ENCODE measurements at places on chromosomes 5 and 9. TPM values are rescaled to one million over a fixed set of nuclear protein-coding genes. Genes with fewer than 3 reads are reported as not detected.

DNA sequence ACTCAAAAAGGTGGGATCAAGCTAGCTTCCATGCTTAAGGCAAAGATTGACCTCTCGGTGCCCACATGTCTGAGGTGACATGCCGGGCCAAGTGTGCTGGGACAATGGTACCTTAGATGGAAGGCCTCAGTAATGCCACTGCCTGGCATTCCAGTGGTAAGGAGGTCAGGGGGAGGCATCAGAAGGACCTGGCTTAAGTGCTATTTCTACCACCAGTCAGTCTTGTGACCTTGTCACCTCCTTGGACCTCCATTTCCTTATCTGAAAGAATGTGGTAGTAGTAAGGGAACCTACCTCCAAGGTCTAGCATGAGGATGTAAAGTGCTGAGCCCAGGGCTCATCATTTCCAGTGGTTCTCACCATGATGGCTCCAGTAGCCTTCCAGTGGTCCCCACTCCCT is 8.9 kb downstream of the C5orf52 start:
- DNase-seq: no peak
- H3K36me3 ChIP-seq: no peaks in the 10 kb centered on the region
- no peak overlapping the region for H3K4me3 ChIP-seq
- no peaks in the 10 kb centered on the region for H3K4me1 ChIP-seq
- no peak overlapping the region for H3K27ac ChIP-seq
- no peaks in the 10 kb centered on the region for H3K27me3 ChIP-seq

- no peaks in the 10 kb centered on the region for H3K27me3 ChIP-seq
- no peaks in the 10 kb centered on the region for H3K4me1 ChIP-seq
- H3K27ac ChIP-seq: no peak overlapping the region
- no peaks in the 10 kb centered on the region for H3K36me3 ChIP-seq
- no peak overlapping the region for H3K4me3 ChIP-seq
These were observed 26.8 kb upstream of the ELOVL7 start for GRCh38 chr5:60870857-60871256.

DNA sequence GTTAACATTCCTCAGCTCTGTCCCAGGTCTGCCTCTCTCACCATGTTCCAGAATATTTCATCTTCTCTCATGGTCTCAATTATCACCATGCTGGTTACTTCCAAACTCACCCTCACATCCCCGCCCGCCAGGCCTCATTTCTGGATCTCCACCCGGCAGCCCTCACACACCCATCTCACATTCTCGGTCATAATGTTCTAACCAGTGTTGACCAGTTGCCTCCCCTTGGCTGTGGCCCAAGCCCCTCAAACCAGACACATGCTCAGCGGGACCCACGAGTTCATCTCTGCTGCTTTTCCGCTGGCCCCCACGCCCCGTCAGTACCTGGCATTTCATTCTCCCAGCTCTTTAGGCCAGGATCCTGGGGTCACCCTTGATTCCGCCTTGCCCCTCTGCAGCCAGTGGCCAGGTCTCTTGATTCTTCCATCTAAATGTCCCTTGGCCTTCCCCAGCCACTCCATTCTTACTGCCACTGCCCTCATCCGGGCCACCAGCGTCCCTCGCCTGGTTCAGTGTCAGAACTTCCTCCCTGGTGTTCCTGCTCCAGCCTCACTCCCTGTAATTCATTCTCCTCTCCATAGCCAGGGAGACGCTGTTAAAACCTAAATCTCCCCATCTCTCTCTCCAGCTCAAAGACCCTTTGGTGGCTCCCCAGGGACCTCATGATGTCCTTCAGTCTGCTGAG is 141.7 kb downstream of the MVB12B start:
- H3K36me3 ChIP-seq: no peaks in the 10 kb centered on the region
- DNase-seq: no peak
- no peaks in the 10 kb centered on the region for H3K27me3 ChIP-seq
- no peak overlapping the region for H3K4me3 ChIP-seq
- H3K4me1 ChIP-seq: peaks cover 11% of the 10 kb centered on the region

DNA sequence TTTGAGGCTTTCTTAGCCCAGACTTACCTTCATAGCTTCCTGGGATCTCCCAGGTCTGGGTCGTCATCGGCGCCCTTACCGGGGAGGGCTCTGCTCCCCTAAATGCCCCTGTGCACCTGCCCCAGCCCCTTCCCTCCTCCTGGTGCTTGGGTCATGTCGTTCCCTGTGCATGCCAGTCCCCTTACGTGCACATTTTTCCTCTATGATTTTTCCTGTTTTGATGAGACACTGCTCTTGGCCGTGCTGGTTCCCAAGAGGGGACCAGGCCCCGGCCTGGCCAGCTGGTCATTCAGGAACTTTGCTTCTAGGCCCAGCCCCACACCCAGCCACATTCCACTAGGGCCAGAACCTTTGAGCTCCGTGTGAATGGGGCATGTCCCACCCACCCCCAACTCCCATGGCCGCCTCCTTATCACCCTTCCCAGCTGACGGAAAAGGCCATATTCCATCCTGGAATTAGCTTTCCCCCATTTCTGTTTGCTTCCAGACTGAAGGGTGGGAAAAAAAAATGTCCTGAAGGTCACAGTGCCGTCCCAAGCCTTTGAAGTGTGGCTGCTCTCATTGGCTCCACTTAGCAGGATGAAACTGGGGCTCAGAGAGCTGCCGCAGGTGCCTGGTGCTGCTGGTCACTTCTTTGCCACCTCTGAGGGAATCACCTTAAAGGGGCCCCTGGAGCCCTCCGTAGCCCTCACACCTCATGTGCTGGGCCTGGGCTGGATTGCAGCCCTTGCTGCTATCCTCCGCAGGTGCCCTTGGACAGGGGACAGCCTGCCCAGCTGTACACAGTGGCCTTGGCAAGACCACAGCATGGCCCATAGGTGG is 25.1 kb downstream of the ERGIC1 start:
- H3K27ac ChIP-seq: peak overlapping the region; percentile 76
- no peaks in the 10 kb centered on the region for H3K36me3 ChIP-seq
- no peak overlapping the region for H3K4me3 ChIP-seq
- DNase-seq: no peak
- H3K27me3 ChIP-seq: no peaks in the 10 kb centered on the region
- peaks cover 47% of the 10 kb centered on the region for H3K4me1 ChIP-seq

Gene TAF11L5
- total RNA-seq: not detected

Gene SPATA31A3
- total RNA-seq: not detected

Gene PIP5K1B
- total RNA-seq: 1.1 TPM

Gene BHMT2
- total RNA-seq: 12.4 TPM
